ENCODE measurements at places on chromosomes 1 and 21.

DNA sequence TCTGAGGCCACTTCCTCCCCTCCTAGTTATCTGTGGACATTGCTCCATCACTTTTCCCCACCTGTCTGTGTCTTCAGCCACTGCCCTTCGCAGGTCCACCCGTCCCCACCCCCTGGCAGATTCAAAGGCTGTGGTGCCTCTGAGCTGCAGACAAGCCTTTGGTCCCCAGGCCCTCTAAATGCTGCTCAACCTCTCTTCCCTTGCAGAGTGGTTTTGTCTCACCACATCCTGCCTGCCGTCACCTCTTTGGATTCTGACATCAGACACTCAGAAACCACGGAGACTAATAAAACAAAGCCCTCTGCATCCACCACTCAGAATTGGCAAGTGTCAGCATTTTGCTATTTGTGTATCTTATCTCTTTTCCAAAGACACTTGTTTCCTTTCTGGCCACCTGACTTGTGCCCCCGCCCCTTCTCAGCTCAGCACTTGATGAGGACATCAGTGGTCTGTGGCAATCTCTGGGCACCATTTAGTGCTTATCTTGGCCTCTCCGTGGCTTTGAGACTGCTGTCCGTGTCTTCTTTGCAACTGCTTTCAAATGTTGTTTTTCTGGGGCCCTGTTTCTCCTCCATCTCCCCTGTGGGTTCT, 7.7 kb downstream of the CNIH3 start:
- peak; percentile 74 for DNase-seq

DNA sequence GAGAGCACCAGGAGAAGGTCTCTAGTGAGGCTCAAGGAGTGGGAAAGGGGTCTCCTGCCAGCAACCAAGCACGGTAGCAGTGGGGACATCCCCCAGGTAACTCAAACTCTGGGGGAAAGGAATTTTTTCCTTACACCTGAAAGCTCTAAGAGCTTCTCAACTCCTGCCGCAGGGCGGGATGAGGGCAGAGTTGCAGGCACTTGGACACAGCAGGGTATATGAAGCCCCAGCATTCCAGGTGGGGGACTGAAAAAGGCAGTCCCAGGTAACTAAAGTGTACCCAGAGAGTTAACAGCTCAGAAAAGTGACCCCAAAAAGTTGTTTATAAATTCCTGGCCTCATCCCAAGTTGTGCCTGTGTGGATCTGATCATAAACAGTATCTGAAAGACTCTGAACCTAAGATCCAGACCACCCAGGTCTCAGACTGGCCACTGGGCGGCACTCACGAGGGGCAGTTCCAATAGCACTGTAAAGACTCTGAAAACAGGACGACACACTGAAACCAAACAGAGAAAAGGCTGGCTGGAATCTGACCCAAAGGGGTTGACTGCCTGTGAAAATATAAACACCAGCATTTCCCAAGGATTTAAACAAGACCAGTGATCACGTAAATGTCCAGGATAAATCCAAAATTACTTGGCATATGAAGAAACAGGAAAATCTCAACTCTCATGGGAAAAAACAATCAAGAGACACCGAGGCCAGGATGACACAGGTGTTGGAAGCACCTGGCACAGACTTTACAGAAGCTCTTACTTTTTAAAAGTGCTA, 47.5 kb downstream of the HSF2BP start:
- no peak for DNase-seq

DNA sequence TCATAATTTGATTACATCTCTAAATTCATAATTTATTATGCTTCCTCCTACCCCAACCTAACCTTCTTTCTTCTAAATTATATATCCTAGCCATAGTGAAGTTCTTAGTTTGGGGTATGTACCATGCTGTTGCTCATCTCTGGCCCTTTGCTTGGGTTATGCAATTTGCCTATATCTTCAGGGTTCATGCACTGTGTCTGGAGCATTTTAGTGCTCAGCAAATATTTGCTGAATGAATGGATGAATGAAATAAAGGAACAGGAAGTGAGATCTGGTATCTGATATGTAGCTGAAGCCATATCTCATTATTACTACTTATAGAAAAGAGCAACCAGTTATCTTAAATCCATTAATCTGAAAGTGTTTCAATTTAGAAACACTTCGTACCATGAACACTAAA, 137.6 kb downstream of the GPATCH2 start:
- no peak for DNase-seq

DNA sequence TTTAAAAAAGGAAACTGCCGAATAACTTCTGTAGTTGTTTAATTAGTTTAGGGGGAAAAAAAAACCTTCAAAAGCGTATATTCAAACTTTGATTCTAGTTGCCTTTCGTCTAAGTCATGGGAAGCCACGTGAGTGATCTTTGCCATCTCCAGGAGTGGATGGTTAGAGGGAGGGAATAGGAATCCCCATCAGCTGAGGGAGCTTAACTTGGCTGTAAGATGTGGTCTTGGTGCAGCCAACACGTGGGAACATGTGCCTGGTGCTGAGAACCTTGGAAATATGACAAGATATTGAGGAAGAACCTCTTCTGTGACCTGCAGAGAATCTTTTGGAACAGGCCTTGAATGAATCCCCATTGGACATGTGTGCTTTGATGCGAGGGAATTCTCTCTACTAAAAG, 1.7 kb downstream of the BACE2 start:
- DNase-seq: no peak

DNA sequence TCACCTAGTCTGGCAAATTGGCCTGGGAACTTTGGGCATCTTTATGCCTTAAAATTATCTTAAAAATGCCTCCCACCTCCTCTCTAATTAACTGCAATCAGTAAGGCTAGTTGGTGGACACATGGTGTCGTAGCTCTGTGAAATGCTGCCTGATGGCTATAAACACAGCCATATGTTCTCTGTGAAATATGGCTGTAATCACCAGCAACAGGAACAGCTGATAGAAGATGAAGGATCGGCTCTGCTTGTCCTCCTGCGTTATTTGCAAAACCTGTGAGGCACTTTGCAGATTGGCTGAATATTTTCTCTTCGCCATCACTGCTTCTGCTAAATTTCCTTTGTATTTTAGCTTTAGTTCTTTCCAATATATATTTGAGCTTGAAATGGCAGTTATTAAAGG, 419.6 kb downstream of the RWDD3 start:
- no peak for DNase-seq

DNA sequence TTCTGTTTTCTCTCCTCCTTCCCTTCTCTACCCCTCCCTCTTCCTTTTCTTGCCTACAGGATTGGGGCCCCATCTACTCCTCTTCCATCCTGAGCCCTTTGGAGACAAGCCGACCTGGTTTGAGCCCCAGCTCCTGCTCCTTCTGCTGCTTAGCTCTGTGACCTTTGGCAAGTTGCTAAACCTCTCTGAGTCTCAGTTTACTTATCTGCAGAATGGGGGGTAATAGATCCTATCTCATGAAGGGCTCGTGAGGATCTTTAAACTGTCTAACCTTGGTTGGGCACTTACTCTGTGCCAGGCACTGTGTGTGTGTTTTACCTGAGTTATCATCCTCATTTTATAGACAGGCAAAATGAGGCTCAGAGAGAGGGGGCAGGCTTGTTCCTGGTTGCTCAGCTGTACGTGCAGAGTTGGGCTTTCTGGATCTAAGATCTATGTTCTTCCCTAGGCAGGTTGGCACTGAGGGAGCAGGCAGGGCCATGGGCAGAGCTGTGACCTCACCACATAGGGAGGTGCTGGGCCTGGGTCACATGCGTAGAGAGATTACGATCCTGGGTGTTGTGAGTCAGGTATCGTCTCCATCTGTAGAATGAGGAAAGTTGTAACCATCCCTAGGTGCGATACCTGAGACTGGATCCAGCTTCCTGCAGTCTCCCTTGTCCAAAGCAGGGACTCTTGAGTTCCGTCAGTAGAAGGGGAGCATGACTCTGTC, 58.5 kb downstream of the FOXO6 start:
- DNase-seq: no peak

- no peak for DNase-seq
These were observed 19.6 kb downstream of the CCSAP start for GRCh38 chr1:229323201-229323600.

GRCh38 chr1:101451888-101452287, 215.1 kb downstream of the S1PR1 start:
- no peak for DNase-seq

DNA sequence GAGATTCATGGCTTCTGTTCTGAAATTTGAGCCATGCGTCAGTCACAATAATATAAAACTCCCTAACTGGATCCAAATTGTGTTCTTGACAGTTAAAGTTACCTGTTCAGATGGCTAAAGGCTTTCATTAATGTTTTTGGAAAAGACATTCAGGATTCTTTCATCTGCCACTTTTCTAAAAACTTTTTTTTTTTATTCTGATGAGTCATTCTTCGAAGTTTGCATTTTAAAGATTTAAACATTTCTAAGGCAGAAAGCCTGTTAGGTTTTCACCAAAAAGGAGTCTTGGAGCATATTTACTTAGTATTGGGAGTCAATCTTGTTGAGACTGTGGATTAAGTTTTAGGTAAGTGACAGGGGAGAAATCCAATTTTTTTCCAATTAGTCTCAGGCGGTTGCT, 18.9 kb upstream of the SDC3 start:
- no peak for DNase-seq

DNA sequence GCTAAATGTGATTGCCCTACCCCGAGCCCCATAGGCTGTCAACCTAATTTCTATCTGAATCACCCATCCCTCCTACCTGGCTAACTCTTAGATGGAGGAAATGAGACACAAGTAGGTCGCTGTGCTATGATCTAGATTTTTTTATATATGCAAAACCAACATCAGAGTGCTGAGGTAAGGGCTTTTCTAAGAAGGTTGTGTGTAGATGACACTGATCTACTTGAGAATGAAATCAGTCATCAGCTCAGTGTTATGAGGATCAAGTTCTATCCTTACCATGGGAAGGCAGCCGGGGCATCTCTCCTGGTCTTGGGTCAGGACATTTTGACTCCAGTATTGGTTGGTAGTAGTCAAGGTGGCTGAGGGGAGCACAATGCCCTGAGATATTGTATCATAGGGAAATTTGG, 23.6 kb downstream of the SLAMF1 start:
- DNase-seq: no peak

DNA sequence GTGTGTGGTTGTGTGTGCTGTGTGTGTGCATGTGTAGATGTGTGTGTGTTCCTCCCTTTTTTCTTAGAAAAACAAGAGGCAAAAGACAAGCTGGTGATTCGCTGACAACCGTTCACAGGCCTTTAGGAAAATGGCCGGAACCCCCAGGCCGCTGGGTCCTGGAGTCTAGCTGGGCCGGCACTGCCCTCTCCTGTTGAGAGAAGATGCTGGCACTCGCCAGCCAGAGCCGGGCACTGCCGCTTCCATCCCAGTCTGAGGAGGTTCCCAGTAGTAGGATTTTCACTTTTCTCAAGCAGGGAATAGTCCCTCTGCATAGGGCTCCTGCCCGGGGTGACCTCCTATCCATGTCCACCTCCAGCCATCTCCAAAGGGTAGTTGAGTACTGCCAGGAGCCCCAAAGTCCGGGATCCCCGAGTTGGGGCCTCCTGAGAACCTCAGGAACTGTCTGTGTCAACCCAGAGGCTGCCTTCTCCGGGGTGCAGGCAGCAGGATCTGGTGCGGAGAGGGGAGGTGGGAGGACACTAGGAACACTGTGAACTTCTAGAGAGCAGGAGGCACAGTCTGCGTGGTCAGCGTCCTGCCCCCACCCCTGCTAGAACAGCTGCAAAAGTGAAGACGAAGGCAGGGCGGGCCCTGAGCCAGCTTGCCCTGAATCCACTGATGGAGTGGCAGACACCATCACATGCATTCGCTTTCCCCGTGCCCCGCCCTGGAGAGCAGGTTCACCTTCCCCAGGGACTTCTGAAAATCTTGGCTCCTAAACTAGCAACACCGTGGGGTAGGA, 44.1 kb upstream of the ARHGEF16 start:
- no peak for DNase-seq
